ENCODE measurements at places on chromosomes 6 and 20. TPM values are rescaled to one million over a fixed set of nuclear protein-coding genes. Genes with fewer than 3 reads are reported as not detected.

DNA sequence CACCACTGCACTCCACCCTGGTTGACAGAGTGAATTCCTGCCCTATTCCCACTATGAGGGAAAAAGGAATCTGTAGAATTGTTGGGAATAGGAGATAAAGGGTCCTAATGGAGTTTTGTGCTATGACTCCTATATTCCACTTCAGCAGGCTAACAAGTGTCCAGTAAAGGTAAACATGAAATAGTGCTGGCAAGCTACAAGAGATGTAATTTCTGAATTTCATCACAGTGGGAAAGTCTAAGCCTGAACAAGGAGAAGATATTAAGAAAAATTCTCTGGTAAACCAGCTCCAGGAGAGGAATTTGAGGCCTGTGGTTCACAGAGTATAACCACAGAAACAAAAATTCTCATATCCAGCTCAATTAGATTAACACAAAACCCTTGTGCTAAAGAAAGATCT, 10.3 kb upstream of the C6orf58 start:
- no peak for DNase-seq

DNA sequence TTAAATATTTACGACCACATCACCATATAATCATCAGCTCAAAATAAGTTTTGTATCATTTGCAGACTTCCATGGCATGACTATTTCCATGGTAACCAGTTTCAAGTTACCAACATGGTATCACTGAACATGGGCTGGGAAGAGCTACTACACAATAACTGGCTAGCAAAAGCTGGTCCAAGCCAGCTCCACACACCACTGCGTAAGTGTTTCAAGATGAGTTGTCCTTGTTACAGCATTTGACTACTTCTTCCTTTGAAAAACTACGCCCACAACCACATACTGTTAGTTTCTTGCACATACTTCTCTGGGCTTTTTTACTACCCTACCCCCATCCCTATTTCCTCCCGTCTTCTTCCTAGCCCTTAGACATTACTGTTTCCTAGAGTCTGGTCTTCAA, 8.5 kb downstream of the CD164 start:
- DNase-seq: no peak

- DNase-seq: peak; percentile 17
Measured at GRCh38 chr20:57708694-57709673, 831 bp downstream of the PMEPA1 start.

DNA sequence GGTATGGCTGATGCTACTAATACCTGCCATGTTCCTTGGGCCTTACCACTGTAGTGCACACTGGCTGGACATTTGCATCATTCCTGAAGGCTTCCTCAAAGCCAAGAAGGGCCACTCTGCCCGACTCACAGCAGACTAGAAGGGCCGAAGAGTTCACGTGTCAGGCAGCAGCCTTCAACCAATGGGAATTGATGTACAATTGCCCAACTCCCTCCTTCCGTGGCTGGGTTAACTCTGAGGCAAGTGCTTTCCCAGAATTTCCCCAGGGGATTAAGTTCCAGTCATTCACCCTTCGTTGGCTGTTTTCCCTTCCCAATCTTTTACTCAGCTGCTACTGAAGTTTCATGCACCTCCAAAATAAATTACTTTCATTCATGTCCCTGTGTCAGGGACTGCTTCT, 29.8 kb downstream of the PSMB9 start:
- DNase-seq: no peak

GRCh38 chr6:30820193-30820592, 64.1 kb upstream of the DDR1 start:
- no peak for DNase-seq

DNA sequence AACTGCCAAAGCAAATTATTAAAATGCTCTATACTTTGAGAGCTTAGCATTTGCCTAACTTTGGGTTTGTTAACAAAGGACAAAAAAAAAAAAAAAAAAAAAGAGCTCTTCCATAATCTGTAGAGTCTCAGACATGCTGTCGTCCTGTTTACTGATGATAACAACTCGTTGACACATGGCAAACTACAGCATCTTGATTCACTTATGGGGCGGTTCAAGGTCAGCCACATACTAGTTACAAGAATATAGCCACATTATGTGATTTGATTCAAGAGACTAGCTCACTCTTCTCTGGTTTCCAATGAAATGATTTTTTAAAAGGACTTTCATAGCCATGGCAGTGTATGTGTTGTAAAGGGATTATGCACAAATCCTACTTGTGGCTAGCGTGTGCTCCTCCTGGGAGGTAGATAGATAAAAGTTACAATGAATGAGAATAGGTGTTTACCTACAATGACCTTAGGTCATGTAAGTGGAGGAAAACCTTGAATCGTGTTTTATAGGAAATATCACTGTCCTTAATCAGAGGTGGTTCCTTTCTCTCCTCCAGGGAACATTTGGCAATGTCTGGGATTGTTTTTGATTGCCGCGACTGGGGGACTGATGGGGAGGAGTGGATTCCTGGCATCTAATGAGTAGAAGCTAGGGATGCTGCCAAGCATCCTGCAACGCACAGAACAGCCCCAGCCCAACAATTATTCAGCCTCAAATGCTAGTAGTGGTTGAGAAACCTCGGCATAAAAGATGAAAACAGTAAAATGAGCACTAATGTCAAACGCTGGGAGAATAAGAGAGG, 969.2 kb upstream of the SLC35B3 start:
- DNase-seq: no peak

DNA sequence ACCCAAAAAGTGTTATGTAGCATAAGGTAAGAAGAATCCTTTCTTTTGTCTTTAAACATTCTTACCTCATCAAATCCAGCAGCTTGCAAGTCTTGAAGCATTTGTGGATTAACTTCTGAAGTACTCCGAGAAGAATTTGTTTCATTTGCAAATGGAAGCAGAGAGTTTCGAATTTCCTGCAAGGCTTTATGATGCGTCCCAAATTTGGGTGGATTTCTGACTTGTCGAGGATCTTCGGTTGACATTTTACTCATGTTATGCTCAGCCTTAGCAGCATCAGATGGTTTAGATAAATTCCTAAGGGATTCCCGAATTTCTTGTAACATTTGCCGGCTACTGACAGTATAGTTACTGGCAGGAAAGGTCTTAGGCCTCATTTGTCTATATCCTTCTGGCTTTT, 16.2 kb downstream of the LATS1 start:
- DNase-seq: no peak

- DNase-seq: no peak
Measured at GRCh38 chr20:44066645-44067606, 120.1 kb downstream of the JPH2 start.

DNA sequence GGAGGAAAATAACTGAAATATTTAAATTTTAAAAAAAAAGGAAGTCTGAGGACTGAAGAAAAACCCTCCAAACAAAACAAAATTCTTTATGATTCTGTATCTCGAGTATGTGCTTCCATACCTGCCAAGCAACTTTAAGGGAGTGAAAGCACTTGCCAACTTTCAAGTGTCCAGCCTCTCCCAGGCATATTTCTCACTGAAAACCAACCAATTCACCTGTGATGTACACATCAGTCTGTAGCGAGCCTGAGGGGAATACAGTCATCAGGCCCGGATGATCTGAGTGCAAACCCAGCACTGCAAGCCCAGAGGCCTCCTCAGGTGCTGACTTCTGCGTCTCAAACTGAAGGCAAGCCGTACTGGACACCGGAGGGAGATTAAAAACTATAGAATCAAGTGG, 164.8 kb upstream of the NT5E start:
- DNase-seq: no peak

GRCh38 chr6:65938000-65938399, 231.0 kb upstream of the EYS start:
- no peak for DNase-seq

The EPPIN gene
- total RNA-seq: not detected

The HLA-DQA1 gene
- 15.5 TPM for total RNA-seq

DNA sequence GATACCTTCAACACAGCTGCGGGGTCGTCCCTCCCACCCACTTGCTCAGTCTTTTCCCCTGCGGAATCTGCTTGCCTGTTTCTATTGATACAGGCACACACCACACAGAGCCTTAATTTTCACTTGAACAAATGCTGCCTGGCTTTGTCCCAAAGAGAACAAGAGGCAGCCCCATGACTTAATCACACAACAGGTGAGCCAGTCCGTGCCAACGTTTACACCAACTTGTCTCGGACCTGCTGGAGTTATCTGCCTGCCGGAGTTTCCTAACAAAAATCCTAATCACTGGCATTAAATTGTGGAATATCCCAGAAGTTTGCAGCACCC, 186.8 kb upstream of the RREB1 start:
- DNase-seq: no peak

- no peak for DNase-seq
Measured at GRCh38 chr6:47655719-47656595, 42.4 kb upstream of the ADGRF4 start.

DNA sequence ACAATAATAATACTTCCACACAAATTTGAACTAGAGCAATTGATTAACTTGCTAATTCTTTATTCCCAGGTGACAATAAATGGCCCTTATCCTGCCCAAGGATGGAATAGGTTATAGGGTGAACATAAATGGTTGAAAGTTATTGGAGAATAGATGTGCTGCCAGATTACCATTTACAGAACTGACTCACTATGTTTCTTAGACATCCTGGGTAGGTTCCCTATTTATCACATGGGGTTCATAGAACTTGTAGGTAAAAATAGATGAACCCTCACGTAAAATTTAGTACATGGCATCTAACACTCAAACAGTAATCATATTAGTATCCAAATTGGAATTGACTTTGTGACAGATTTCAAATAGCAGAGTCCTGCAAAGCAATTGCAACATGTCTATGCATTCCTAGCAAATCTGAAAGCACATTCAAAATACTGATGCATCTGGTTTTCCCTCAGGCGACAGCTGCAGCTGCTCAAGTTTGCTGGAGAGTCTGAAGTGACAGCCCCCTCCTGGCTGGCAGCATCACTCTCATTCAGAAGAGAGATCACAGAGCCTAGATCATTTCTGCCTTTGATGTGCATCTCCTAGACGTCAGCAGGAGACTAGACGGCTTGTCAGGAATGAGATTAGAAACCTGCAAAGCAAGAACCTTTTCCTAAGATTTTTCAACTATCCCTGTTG, 80.2 kb upstream of the RNF217 start:
- no peak for DNase-seq

DNA sequence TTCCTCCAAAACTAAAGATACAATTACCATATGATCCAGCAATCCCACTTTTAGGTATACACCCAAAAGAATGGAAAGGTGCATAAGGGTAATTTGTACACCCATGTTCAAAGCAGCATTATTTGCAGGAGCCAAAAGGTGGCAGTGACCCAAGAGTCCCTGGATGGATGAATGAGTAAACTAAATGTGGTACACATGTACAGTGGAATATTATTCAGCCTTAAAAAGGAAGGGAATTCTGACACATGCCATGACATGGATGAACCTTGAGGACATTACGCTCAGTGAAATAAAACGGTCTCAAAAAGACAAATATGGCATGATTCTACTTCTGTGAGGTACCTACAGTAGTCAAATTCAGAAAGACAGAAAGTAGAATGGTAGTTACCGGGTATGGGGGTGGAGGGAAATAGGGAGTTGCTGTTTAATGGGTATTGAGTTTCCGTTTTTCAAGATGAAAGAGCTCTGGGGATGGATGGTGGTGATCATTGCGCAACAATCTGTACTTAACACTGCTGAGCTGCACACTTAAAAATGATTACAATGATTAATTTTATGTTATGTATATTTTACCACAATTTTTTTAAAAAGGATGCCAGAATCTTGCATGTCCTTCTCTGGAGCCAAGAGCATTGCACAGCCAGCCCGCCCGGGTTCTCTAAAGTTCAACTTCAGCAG, 518.9 kb upstream of the JARID2 start:
- DNase-seq: no peak

- DNase-seq: no peak
Measured at GRCh38 chr20:507761-508332, 35.7 kb downstream of the CSNK2A1 start.

DNA sequence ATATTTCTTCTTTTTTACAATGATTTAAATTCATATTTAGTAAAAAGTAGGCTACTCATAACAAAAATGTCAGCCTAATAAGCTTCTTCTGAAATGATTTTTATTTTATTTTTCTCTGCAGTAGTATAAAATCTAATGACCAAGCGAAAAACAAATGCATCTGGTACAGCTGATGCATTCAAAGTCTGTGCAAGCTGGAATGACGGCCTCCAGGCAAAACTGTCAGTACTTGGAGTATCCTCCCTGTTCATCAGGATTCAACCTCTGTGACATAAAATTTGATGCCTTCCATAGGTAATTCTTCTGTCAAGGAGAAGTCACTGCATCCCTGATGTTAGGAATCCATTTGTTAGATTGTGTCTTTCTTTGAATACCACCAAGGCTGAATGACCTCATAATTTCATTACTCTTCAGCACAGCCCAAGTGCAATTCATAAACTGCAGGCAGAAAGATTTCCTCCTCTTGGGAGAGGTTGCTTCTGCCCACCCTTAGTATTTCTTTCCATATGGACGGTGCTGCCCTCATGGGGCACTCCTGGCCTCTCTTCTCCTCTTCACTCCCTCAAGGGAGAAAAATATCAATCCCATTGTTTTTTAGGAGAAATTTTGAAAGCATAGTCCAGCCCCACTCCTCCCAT, 146.4 kb upstream of the STXBP5 start:
- no peak for DNase-seq

DNA sequence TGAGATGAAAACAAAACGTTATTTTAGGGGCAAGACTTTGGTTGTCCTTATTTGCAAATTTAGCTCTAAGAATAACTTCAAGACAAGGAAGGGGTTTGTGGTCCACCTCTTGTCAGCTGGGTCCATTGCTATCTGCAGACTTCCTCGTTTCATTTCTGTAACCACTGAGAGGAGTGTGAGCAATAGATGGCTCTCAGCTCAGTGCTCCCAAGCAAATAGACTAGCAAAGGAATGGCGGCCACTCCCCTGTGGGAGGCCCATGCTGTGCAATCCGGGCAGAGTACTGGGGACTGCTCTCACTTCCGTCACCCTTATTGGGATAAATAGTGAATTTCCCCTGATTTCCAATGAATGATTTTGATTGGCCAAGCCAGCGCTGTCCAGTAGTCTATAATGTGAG, 176.6 kb downstream of the ZDHHC14 start:
- DNase-seq: no peak

DNA sequence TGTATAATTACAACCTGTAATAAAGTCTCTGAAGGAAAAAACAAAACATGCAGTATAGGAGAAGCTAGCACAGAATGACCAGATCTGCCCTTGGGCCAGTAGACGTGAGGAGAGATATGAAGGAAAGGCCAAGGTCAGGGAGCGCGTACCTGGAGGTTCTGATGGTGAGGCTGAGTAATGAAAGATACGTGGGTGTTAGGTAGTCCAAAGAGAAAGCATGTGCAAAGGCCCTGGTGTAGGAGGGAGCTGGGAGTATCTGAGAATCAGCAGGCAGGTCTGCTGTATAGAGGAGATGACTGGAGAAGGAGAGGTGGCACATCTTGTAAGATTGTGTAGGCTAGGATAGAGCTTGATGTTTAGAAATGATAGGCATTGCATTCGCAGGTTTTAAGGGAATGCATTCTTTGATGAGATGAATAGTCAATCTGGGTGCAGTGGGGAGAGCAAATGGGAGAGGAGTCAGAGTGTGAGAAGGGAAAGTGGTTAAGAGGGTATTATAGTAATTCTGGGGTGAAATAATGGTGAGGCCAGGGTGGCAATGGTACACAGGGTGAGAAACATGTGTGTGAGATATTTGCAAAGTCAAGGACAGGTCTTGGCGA, 15.9 kb upstream of the TFB1M start:
- no peak for DNase-seq

All from naive thymus-derived CD8-positive, alpha-beta T cell (primary cell).